ENCODE measurements at places on chromosomes 6 and 20.
A peak's percentile ranks its signal among the peaks of the same experiment; 100 is the strongest.

GRCh38 chr20:3812975-3813847, 7.1 kb upstream of the AP5S1 start:
- DNase-seq = no peak

DNA sequence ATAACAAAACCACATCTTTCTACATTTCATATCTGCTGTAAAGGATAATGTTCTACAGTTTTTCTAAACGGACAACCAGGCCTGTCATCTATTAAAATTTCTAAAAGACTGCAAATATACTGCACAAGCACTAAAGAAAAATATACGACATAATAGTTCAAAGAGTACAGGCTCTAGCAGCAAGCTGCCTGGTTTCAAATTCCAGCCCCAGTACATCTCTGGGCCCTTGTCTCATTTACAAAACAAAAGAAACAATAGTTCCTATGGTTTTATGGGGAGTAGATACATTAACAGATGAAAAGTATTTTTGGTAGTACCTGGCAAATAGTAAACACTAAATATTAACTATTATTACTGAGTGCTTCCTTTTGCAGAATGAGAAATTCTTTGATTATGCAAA, 24.1 kb downstream of the DEK start:
- no peak for DNase-seq

GRCh38 chr20:5675103-5676091, 74.8 kb upstream of the SHLD1 start:
- DNase-seq = no peak

DNA sequence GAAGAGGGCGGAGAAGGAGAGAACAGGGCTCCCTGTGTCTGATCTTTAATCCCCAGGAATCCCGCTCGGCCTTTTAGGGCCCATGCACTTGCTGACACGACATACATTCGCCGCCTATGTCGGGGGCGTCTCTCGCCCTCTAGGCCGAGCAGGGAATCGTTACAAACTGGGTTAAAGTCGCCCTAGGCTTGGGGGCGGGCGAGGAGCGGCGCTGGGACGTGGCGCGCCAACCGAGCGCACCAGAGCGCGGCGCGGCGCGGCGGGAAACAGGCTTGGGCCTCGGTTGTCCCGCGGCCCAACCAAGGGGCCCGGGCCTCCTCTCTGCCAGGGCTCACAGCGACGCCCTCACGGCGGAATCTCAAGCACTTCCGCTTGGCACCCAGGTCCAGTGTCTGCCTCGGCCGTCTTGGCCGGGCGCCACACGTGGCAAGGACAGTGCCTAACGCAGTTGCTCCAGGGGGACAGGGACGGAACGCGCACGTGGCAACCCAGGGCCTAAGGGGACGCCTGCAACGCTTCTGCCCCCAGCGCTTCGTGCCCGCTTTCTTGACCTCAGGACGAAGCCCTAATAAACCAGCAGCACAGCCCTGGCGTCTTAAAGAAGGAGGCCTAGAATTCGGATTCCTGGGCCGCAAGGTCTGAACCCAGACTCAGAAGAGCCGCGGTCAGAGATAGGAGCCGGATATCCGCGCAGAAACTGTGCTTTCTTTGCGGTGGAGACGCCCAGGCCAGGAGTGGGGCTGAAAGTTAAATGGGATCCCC, 71.5 kb downstream of the NCR2 start:
- peak; percentile 34 for DNase-seq

GRCh38 chr6:1801401-1801800, 191.7 kb downstream of the FOXC1 start:
- DNase-seq = no peak

GRCh38 chr6:111471533-111471932, 11.5 kb downstream of the REV3L start:
- DNase-seq = no peak

DNA sequence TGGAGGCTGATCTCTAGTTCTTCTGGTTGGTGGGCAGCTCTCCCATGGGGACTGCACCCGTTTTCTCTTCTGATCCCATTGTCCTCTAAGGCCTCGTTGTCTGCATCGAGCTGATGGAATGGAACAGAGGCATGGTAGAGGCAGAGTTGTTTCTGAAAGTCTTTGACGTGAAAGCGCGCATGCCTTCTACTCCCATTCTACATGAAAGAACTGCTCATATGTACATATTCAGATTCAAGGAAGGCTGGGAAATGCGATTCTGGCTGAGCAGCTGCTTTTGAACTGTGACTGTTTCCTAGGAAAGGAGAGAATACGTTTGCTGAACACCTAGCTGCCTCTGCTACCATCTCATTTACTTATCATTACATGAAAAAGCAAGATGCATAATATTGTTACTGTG, 815.2 kb downstream of the QKI start:
- no peak for DNase-seq

- DNase-seq = peak; percentile 41
Observed at GRCh38 chr20:23142162-23143050, 56.3 kb upstream of the CD93 start.

GRCh38 chr6:159107451-159108260, 61.5 kb upstream of the FNDC1 start:
- no peak for DNase-seq

- no peak for DNase-seq
Observed at GRCh38 chr6:28657381-28657768, 131.7 kb downstream of the GPX5 start.

DNA sequence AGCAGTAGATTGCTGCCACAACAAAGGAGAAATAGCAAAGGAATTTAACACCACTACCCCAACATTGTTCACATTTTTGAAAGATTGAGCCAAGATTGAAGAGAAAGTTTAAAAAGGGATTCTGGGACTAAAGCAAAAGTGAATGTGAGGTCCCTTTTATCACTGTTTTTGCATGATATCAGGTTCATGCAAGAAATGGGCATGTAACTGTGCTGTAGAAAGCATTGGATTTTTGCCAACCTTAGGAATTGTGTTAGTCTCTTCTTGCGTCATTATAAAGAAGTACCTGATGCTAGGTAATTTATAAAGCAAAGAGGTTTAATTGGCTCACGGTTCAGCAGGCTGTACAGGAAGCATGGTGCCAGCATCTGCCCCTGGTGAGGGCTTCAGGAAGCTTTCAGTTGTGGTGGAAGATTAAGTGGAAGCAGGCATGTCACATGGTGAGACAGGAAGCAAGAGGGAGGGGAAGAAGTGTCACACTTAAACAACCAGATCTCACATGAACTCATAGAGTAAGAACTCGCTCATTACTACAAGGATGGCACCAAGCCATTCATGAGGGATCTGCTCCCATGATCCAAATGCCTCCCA, 4.6 kb upstream of the GJB7 start:
- DNase-seq = no peak

DNA sequence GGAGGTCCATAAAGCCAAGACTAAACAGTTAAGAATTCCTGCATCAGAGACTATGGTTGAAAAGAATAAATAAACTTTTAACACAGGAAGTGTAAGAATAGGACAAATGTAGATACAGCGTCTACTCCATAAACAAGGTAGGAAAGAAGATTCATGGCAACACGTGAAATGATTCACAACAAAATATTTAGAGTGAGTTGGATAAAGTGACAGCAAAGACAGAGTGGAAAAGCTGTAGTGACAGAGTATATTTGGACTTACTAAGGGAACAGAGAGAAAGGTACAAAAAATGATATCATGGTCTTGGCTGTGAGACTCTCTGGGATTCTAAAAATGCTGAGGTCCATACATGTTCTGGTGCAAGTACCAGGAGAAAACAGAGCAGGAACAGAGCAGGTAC, 21.9 kb upstream of the KIAA0408 start:
- DNase-seq = no peak

All from right cardiac atrium (tissue), 5 donors.